ENCODE measurements at places on chromosomes 1 and 21. TPM values are rescaled to one million over a fixed set of nuclear protein-coding genes. Genes with fewer than 3 reads are reported as not detected.

- no peak for DNase-seq
Observed at GRCh38 chr1:47390843-47391242, 25.2 kb upstream of the FOXE3 start.

DNA sequence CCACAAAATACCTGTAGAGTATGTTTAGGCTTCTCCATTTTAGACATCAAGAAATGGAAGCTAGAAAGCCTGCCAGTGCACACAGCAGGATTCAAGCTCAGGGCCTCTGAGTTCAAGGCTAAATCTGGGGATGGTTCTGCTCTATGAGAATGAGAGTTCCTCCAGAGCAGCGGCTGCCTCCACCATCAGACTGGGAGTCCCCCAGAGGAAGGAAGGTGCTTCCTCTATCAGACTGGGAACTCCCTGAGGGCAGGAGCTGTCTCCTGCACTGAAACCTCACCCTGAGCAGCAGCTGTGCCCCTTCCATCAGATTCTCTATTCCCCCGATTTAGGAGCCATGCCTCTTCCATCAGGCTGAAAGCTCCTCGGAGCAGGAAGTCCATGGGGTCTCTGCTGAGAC is 20.1 kb downstream of the PLA2G5 start:
- DNase-seq: no peak

The TNNI3K gene
- total RNA-seq: 12.5 TPM

The LCE3D gene
- total RNA-seq: 2.4 TPM

The FCRL1 gene
- 0.72 TPM for total RNA-seq

GRCh38 chr21:29825936-29826335 is 113.9 kb downstream of the GRIK1 start:
- no peak for DNase-seq

- peak; percentile 13 for DNase-seq
Observed at GRCh38 chr1:17875171-17875881, 120.2 kb downstream of the ACTL8 start.

- peak; percentile 76 for DNase-seq
Observed at GRCh38 chr1:1554926-1555915, 14.8 kb upstream of the TMEM240 start.

All from umbilical cord (tissue), 2 donors.